ENCODE measurements at places on chromosomes 11 and 22.

- peaks cover 54% of the 10 kb centered on the region for H3K4me1 ChIP-seq
- H3K4me3 ChIP-seq: no peak overlapping the region
- no peaks in the 10 kb centered on the region for H3K36me3 ChIP-seq
Measured at GRCh38 chr11:67419325-67420049, 4.0 kb downstream of the CARNS1 start.

- peak overlapping the region; percentile 33 for H3K27ac ChIP-seq
- no peaks in the 10 kb centered on the region for H3K36me3 ChIP-seq
- no peaks in the 10 kb centered on the region for H3K27me3 ChIP-seq
- peaks cover 52% of the 10 kb centered on the region for H3K4me1 ChIP-seq
- no peak overlapping the region for H3K4me3 ChIP-seq
Measured at GRCh38 chr22:35870517-35871293, 153.0 kb downstream of the APOL5 start.

DNA sequence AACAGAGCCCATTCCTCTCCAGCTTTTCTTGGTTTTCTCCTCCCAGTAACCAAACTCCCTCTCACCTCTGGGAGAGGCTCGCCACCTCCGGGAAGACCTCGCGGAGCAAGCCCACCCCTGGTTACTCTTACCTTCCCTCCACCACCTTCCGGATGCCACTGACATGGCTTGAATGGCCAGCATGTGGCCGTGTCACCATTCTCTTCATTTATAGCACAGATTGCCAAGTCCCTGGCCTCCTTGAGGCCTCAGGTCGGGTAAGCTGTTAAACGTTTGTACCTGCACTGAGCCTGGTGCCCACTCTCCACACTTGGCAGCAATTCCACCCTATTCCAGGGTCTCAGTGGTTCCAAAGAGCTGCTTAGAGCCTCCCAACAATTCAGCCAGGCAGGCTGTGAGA is 8.0 kb upstream of the FXYD2 start:
- no peak overlapping the region for H3K4me3 ChIP-seq
- no peak overlapping the region for H3K27ac ChIP-seq
- H3K27me3 ChIP-seq: no peaks in the 10 kb centered on the region

DNA sequence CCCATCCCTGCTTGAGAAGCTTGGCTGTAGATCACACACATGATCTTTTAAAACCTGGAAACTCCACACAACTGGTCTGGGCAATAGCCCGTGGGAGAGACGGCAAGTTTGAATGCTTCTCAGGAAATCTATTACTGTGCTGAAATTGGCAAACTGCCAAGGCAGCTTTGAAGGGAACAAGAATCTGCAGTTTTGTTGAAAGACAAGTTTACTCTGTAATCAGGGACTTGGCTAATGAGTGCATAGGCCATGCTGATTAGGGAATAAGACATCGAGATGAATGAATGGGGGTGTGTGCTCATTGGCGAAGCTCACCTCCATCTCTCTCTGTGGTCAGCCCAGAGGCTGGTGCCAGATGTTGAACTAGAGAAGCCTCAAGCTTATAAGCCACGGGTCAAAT is 218.8 kb downstream of the HIPK3 start:
- H3K27me3 ChIP-seq: no peaks in the 10 kb centered on the region
- no peak overlapping the region for H3K27ac ChIP-seq
- no peak overlapping the region for H3K4me3 ChIP-seq
- no peaks in the 10 kb centered on the region for H3K4me1 ChIP-seq

- no peaks in the 10 kb centered on the region for H3K4me1 ChIP-seq
- H3K4me3 ChIP-seq: no peak overlapping the region
- no peaks in the 10 kb centered on the region for H3K36me3 ChIP-seq
Measured at GRCh38 chr11:32071811-32072210, 19.1 kb upstream of the RCN1 start.

- H3K36me3 ChIP-seq: no peaks in the 10 kb centered on the region
- DNase-seq: no peak
- no peaks in the 10 kb centered on the region for H3K27me3 ChIP-seq
- H3K4me3 ChIP-seq: no peak overlapping the region
Measured at GRCh38 chr11:88478136-88478815, 140.7 kb upstream of the CTSC start.

DNA sequence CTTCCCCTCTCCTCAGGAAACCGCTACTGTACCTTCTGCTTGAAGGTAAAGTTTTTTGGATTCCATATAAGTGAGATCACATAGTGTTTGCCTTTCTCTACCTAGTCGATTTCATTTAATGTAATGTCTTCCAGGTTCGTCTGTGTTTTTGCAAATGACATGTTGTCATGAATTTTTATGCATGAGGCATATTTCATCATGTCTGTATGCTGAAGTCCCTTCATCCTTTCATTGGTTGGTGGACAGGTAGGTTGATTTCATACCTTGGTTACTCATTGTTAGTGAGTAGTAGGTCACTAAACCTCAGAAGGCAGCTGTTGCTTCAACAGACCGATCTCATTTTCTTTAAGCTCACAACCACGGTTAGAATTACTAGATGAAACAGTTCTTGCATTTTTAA is 60.3 kb downstream of the LRRC74B start:
- peaks cover 6% of the 10 kb centered on the region for H3K4me1 ChIP-seq
- no peak for DNase-seq
- no peaks in the 10 kb centered on the region for H3K36me3 ChIP-seq

DNA sequence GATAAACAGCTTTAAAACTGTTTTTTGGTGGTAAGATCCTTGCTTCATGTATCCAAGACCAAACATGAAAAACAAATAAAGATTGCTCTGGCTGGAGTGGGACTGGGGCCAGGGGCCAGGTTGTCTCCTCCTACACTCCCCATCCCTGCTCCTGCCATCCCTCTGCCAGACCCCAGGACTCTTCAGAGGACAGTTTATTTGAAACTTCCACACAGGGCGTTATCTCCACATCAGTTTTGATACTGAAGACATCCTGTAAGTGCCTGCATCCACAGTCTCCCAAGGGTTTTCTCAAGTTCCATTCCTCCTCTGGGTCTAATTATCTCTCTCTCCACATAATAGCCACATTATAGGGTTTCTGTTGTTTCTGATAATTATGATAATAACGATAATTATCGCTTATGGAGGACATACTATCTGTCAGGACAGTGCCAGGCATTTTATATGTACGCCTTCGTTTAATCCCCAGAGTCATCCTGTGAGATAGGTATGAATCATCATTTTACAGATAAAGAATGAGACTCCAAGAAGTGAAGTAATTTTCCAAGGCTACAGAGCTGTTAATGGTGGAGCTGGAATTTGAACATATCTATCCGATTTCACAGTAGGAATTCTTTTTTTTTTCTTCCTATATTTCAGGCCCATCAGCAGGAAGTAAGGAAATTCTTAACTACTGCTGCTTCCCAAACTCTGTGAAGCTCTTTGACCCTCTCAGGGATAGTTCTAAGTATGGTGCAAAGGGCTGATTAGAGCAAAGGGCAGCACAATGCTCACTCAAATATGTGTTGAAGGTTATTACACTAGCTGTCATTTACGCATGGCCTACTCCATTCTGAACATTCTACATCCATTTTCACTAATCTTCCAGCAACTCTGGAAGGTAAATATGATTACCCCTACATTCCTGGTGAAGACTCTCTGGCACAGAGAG is 488.0 kb upstream of the CCDC90B start:
- H3K36me3 ChIP-seq: no peaks in the 10 kb centered on the region
- no peak for DNase-seq
- H3K4me1 ChIP-seq: no peaks in the 10 kb centered on the region

GRCh38 chr11:128632141-128632791 is 44.9 kb upstream of the ETS1 start:
- H3K4me3 ChIP-seq: no peak overlapping the region
- H3K27ac ChIP-seq: no peak overlapping the region
- H3K4me1 ChIP-seq: peaks cover 15% of the 10 kb centered on the region
- no peaks in the 10 kb centered on the region for H3K27me3 ChIP-seq
- peak; percentile 91 for DNase-seq

DNA sequence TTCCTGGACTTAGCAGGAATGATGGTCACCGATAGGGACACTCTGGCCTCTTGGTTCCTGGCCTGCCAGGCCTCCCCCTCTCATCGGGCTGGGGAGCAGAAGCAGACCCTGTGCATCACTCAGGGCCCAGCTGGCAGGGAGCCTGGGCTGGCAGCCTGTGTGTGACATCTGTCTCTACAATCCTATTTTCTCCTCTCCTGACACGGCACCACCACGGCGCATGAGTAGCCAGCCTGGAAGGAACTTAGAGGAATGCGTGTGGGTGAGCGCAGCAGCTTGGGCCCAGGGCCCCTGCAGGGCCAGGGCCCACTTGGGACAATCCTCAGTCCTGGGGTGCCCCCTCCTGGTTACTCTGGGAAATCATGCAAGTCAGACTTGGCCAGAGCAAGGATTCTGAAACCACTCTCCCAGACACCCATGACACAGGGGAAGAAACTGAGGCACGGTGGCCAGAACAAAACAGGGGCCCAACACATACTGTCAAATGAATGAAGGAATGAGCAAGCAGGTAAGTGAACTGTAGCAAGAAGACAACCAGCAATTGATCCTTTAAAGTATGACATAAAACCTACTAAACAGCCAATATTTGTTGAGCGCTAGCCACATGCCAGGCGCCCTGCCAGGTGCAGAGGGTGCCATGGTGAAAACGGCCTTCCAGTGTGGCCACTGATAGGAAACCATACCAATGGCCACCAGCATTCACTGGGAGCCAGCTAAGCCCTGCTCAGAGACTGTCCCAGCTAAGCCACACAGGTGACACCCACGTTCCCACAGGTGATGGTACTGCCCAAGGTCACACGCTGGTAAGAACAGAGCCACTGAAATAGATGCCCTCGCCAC is 13.3 kb downstream of the RSPH14 start:
- peaks cover 7% of the 10 kb centered on the region for H3K4me1 ChIP-seq
- H3K4me3 ChIP-seq: no peak overlapping the region
- DNase-seq: no peak
- H3K27ac ChIP-seq: no peak overlapping the region
- no peaks in the 10 kb centered on the region for H3K36me3 ChIP-seq

DNA sequence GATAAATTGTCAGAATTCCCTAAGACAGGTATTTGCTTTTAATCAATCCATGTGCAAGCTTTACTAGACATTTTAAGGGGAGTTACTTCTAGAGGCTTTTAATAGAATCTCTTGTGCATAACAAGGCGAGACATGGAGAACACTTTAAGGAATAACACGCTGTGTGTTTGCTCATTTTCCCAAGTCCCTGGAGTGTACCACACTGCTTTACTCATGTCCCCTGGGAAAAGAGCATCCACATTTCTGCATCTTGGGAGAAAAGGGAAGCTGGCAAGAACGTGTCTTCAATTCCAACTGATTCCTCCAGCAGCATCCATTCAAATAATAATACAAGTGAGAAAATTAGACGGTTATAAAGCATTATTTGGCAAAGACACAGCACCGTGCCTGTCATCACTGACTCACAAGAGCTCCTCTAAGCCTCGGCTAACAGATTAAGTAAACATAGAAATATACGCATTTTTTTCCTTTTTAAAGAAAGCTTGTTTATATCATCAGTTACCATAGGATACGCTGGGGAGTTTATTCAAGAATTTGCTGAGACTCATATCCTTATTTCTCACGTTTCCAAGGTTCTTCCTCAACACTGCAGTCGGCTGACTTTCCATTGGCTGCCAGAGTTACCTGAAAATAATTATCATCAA is 121.5 kb downstream of the CD44 start:
- no peak for DNase-seq
- H3K4me3 ChIP-seq: no peak overlapping the region
- no peaks in the 10 kb centered on the region for H3K36me3 ChIP-seq
- peak overlapping the region; percentile 64 for H3K27ac ChIP-seq
- H3K4me1 ChIP-seq: peaks cover 56% of the 10 kb centered on the region

DNA sequence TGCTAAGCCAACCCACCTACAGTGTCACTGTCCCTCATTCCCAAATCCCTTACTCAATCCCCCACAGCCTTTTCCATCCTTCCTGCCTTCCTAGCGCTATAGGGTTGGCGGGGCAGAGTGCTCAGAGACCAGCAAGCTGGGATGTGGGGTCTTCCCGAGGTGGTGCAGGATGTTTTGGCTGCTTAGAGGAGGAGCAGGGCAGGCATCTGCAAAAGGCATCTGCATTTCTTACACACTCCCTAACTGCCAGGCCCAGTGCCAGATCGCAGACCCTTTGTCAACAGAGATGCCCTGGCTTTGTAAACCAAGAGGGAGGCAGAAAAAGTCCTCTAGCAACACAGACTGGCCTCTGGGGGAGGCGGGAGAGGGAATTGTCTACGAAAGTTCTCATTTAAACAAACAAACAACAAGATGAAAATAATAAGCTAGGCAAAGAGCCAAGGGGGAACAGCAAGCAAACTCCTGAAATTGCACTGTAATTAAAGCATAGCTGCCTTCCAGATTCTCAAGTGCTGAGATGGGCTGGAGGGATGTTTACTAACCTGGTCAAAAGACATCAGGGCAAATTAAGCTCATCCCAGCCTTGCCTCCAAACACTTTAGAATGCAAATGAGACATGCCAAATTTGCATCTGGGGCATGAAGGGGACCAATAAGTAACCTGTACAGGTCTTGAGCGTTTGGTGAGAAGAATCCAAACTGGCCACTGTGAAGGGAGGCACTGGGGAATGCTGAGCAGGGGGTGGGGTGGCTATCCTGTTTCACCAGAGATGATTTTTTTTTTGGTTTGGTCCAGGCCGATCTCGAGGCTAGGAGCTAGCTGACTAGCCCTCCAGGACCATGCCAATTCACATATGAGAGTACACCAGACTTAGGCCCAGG is 38.1 kb upstream of the ADA2 start:
- no peaks in the 10 kb centered on the region for H3K36me3 ChIP-seq
- H3K4me1 ChIP-seq: peaks cover 8% of the 10 kb centered on the region
- no peak for DNase-seq
- peak overlapping the region; percentile 35 for H3K4me3 ChIP-seq

- no peak overlapping the region for H3K27ac ChIP-seq
- no peak overlapping the region for H3K4me3 ChIP-seq
- no peaks in the 10 kb centered on the region for H3K27me3 ChIP-seq
Measured at GRCh38 chr11:88631497-88631896, 294.0 kb upstream of the CTSC start.

GRCh38 chr11:132937016-132937415 is 595.3 kb downstream of the OPCML start:
- no peaks in the 10 kb centered on the region for H3K36me3 ChIP-seq
- no peaks in the 10 kb centered on the region for H3K4me1 ChIP-seq

DNA sequence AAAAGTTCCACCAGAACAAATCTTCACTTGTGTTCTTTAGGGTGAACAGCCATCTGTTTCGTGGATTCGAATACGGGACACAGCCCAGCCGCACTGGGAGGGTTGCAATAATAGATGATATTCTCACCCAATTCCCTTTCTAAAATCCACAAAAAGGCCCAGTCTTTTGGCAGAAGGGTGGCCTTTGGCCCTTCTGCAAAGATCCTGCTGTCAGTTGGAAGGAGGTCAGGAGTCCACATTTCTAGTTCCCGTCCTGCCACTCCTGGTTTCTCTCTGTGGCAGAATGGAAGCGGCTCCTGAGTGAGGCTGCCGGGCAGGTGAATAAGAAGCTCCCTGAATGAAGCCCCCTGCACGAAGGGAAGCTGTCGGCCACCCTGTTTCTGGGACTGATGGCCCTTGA is 11.2 kb upstream of the LINC01488 start:
- no peak overlapping the region for H3K27ac ChIP-seq
- H3K36me3 ChIP-seq: no peaks in the 10 kb centered on the region
- H3K27me3 ChIP-seq: no peaks in the 10 kb centered on the region
- no peak for DNase-seq

- no peak overlapping the region for H3K4me3 ChIP-seq
- H3K4me1 ChIP-seq: no peaks in the 10 kb centered on the region
- H3K27ac ChIP-seq: no peak overlapping the region
- DNase-seq: no peak
Measured at GRCh38 chr22:37254209-37254866, 10.3 kb upstream of the RAC2 start.

All from esophagus muscularis mucosa (tissue), 4 donors.